H1 (cell line): ENCODE measurements at places on chromosomes 2 and 18. TPM values are rescaled to one million over a fixed set of nuclear protein-coding genes. Genes with fewer than 3 reads are reported as not detected.
A peak's percentile ranks its signal among the peaks of the same experiment; 100 is the strongest.

DNA sequence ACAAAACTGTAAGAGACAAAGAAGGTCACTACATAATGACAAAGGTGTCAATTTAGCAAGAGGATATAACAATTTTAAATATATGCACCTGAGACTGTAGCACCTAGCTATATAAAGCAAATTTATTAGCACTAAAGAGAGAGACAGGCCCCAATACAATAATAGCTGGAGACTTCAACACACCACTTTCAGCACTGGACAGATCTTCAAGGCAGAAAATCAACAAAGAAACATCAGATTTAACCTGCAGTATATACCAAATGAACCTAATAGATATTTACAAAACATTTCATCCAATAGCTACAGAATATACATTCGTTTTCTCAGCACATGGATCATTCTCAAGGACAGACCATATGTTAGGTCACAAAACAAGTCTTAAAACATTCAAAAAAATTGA, 14.7 kb downstream of the MC2R start:
- no peaks in the 10 kb centered on the region for H3K36me3 ChIP-seq
- no peaks in the 10 kb centered on the region for H3K27me3 ChIP-seq
- no peak overlapping the region for H3K4me3 ChIP-seq
- no peak overlapping the region for H3K27ac ChIP-seq
- no peaks in the 10 kb centered on the region for H3K4me1 ChIP-seq

HYCC2 gene
- 7.8 and 8.0 TPM in 2 replicates for total RNA-seq

KLHL14 gene
- 1.2 and 1.3 TPM in 2 replicates for total RNA-seq

GPR35 gene
- 0.29 TPM in 1 of 2 replicates, not detected in the other for total RNA-seq

LIPG gene
- 9.8 and 11.8 TPM in 2 replicates for total RNA-seq

DNA sequence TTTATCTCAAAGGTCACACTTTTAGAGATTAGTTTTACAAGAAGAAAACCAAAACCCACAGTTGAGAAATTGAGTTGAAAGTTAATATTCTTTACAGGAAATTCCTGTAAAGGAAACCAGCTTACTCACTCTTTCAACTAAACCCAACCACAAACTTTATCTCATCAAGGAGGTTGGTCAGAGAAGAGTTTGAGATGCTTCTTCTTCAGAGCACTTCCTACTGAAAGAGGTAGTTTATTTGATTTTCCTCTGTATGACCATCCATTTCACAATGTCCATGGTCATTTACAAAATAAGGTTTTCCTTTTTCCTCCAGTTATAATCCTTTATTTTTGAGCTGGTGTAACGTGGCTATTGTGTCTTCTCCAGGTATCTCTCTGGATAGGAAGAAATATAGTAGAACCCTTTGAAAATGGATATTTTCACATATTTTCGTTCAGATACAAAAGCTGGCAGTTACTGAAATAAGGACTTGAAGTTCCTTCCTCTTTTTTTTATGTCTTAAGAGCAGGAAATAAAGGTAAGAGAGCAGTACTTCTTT, 4.5 kb upstream of the IL18RAP start:
- no peaks in the 10 kb centered on the region for H3K27me3 ChIP-seq
- DNase-seq = no peak
- H3K4me3 ChIP-seq = no peak overlapping the region
- no peak overlapping the region for H3K27ac ChIP-seq

- H3K36me3 ChIP-seq = no peaks in the 10 kb centered on the region
- no peak overlapping the region for H3K4me3 ChIP-seq
- H3K4me1 ChIP-seq = peaks cover 20% of the 10 kb centered on the region
- no peak overlapping the region for H3K27ac ChIP-seq
- H3K27me3 ChIP-seq = no peaks in the 10 kb centered on the region
These were observed 29.5 kb downstream of the RAB31 start for GRCh38 chr18:9737472-9738121.

TWIST2 gene
- 2.1 and 2.6 TPM in 2 replicates for total RNA-seq

DNA sequence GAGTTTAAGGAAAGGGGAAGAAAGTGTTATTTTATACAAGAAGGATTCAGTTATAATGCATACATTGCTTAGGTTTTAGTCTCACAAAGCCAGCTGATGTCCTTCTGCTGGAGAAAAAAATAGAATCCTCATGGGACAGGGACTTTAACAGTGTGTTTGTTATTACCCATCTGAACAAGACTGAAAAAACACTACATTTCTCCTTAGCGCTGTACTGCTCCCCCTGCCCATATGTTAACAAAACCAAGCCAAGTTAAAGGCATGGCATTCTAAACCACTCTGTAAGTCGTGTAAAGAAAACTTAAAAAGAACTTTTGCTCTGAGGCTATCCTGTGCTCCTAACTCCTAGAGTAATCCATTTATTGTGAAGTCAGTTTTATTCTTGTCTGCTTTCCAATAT, 102.6 kb upstream of the NYAP2 start:
- H3K36me3 ChIP-seq = no peaks in the 10 kb centered on the region
- no peaks in the 10 kb centered on the region for H3K4me1 ChIP-seq
- H3K27me3 ChIP-seq = no peaks in the 10 kb centered on the region
- DNase-seq = no peak
- H3K4me3 ChIP-seq = no peak overlapping the region

GRCh38 chr2:219041252-219041651, at the start of gene CFAP65:
TSS of gene CFAP65 (minus strand) at chr2:219041516. CDS start at chr2:219039048, 2,468 bp downstream.
- peaks cover 3% of the 10 kb centered on the region for H3K4me1 ChIP-seq
- DNase-seq = no peak
- peak within 1 kb of the TSS; percentile 52 for H3K4me3 ChIP-seq
- H3K27ac ChIP-seq = no peak within 1 kb of the TSS
- no peaks in the 10 kb centered on the region for H3K36me3 ChIP-seq
- H3K27me3 ChIP-seq = no peaks in the 10 kb centered on the region

DNA sequence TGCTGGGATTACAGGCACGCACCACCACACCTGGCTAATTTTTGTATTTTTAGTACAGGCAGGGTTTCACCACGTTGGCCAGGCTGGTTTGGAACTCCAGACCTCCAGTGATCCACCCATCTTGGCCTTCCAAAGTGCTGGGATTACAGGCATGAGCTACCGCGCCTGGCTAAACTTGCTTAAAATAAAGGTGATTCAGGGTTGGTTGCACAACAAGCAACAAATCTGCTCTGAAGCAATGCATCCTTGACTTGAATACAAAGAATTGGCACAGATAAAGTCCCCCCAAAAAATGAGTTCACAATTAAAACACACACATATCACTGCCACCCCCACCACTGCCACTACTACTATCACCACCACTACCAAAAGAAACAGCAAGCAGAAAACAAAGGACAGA, 34.9 kb downstream of the CCDC88A start:
- no peaks in the 10 kb centered on the region for H3K4me1 ChIP-seq
- H3K36me3 ChIP-seq = no peaks in the 10 kb centered on the region
